ENCODE measurements at places on chromosomes 3 and 15.

GRCh38 chr3:96331341-96331740 lies 483.1 kb upstream of the EPHA6 start:
- no peak for DNase-seq

DNA sequence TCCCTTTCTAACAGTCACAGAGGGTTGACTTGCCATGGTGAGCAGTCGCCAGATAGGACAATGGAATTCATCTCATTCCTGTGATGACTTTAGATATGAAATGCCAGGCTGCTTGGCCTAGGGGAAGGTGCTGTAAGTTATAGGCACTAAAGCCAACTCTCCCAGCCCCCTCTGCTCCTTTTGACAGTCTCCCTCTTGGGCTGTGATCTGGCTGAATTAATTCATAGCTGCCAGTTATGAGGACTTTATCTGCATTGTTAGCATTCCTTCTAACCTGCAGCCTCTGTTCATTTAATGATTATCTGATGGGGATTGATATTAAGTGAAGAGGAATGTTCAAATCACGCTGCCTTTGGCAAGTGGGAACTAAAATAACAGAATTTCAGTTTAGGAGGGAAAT lies 427.1 kb upstream of the RASGRP1 start:
- DNase-seq, result no peak

- no peak for DNase-seq
Measured at GRCh38 chr15:100310513-100311153, 31.1 kb downstream of the ADAMTS17 start.

GRCh38 chr3:137692803-137693431 lies 71.2 kb upstream of the SOX14 start:
- no peak for DNase-seq

DNA sequence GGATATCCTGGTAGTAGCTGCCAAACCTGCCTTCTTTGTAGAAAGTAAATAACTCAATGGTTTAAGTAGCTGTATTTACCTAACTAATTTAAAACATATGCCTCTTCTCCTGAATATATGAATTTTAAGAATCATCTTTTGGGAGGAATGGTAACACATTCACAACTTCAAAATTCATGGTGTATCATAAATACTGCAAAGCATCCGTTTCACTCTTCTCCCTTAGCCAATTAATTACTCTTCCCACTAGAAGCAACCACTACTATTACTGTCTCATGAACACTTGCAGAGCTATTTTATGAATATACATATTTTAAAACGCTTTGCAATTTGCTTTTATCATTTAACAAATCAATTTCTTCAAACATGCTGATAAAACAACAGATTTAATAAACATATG lies 59.0 kb upstream of the USP50 start:
- DNase-seq, result no peak

Measured in Peyer's patch (tissue), 4 donors.